ENCODE measurements at places on chromosomes 13 and 19. TPM values are rescaled to one million over a fixed set of nuclear protein-coding genes. Genes with fewer than 3 reads are reported as not detected.

ZNF829 gene
- 3.2 TPM for total RNA-seq

CEACAM20 gene
- not detected for total RNA-seq

PNMA8A gene
- total RNA-seq, result 10.3 TPM

ZNF493 gene
- total RNA-seq, result 21.0 TPM

ZNF763 gene
- total RNA-seq, result 4.3 TPM

TNFSF13B gene
- total RNA-seq, result 1.1 TPM

ZNF491 gene
- 6.2 TPM for total RNA-seq

FGF21 gene
- not detected for total RNA-seq

ZNF83 gene
- 55.6 TPM for total RNA-seq

ONECUT3 gene
- not detected for total RNA-seq

PRKCSH gene
- total RNA-seq, result 398 TPM

RASGRP4 gene
- total RNA-seq, result not detected

TTC9B gene
- total RNA-seq, result not detected
